Activated CD4-positive, alpha-beta T cell treated with anti-CD3 and anti-CD28 coated beads, Interleukin-2, amount 50 U/mL, for 1 hour (primary cell): ENCODE measurements at places on chromosomes 5 and 9.
A peak's percentile ranks its signal among the peaks of the same experiment; 100 is the strongest.

DNA sequence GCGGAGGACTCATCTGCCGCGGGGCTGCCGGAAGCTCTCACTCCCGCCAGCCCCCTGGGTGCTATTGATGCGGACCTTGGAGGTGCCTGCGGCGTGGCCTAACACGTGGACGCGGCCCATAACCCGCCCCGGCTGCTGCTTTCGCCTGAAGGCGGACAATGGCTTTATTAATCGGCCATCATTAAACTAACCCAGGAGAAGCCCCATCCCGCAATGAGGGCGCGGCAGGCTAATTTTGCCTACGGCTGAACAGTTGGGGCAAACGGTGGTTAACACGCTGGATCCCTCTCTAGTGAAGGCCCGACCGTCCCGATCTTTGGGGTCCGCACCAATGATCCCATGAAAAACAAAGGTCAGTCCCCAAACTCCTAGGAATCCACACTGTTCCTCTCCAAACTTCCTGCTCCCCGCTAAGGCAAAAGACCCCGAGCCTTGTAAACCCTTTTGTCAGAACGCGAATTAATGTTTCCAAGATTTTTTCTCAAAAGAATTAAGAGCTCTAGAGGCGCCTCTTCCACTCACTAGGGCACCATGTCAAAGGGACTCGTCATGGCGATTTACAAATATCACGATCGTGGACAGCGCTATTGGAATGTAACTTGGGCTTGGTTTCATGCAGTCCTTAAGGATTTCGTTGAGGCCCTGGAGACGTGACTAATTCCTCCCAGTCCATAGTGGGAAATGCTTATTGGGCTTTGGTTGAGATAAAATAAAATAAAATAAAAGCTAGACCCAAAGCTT, 193.1 kb downstream of the MEF2C start:
- no peak for DNase-seq

DNA sequence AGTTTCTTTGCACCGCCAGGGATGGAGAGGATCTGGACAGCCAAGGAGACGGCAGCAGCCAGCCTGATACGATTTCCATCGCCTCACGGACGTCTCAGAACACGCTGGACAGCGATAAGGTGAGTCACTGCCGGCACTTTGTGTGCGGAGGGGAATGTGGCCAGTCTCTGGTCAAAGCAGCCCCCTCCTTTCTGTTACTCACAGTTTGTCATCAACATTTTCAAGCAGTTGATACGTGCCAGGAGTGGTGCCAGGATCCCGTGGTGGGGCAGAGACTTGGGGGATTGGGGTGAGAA, 175.1 kb upstream of the OTULINL start:
- no peak for DNase-seq

DNA sequence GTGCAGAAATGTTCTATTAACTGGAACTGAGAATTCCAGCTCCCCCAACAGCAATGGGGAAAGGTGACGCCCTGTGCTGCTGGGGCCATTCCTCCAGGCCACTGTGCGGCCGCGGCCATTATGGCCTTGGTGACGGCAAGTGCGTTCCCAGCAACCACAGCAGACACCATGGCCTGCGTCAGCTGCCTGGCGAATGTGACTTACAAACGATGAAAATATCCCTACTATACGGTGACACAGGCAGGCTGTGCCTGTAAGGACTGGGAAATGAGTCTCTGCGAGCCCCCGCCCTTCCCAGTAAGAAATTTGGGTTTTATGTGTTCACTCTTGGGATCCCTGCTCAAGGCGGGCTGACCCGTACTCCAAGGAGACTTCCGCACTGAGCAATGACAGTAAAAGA, 20.6 kb downstream of the CLPTM1L start:
- no peak for DNase-seq

DNA sequence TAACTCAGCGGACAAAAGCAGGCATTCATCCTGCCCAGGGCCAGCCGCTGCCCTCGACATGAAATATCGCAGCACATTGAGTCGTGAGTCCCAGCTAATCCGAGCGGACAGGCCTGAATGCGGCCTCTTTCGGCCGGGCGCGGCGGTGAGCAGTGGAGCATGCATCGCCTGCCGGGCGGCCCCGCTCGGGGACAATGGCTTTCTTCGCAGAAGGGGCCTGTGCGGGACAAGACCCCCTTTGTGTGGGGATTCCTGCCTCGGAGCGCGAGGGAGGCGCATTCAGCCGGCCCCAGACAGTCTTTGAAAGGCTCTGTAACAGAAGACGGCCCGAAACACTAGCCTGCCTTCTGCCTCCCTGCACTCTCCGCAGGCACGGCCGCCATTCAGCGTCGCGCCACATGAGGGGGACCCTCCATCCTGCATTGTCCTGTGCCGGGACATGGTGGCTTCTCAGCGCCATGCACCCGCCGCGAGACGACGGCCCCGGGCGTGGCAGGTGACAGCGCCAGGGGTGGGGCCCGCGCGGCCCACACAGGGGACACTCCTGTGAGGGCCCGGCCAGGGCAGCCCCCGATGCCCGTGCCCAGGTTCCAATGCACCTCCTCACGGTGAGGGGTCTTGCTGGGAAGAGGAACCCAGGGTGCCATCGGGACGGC, 52.0 kb downstream of the EXD3 start:
- no peak for DNase-seq

GRCh38 chr5:55191165-55191564, 18.2 kb upstream of the CDC20B start:
- no peak for DNase-seq

DNA sequence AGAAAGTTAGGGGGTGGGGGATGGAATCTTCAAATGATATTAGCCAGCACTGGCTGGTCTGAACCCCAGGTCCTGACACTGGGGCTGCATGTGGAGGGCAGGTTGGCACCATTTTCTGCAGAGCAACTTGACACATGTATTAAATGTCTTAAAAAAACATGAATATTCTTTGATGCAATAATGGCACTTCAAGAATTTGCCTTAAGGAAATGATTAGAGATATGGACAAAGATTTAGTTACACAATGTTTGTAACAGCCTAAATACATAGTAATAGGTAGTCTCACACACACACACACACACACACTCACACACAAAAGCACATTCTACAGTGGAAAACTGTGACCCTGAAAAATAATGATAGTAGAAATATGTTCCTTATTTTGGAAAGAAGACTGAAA, 3.6 kb downstream of the SVEP1 start:
- no peak for DNase-seq

- no peak for DNase-seq
Measured at GRCh38 chr9:126676685-126677143, 63.0 kb downstream of the LMX1B start.

DNA sequence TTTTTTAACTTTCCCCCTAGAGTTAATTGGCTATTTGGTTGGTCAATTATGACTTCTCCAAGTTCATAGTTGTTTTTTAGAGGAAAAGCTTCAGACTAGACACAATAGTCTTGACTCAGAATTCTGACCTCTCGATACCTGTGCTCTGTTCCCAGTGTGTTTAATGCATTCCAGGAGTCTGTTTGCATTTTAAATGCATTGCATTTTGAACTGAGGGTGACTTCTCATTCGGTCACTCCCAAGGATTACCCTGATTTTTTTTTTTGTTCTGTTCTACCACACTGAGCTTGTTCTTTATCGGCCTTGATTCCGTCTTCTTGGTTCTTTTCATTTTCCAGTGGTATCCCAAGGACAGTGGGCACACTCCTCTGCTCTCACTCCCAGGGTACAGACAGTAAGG, 16.3 kb downstream of the ARHGEF28 start:
- DNase-seq, result no peak

DNA sequence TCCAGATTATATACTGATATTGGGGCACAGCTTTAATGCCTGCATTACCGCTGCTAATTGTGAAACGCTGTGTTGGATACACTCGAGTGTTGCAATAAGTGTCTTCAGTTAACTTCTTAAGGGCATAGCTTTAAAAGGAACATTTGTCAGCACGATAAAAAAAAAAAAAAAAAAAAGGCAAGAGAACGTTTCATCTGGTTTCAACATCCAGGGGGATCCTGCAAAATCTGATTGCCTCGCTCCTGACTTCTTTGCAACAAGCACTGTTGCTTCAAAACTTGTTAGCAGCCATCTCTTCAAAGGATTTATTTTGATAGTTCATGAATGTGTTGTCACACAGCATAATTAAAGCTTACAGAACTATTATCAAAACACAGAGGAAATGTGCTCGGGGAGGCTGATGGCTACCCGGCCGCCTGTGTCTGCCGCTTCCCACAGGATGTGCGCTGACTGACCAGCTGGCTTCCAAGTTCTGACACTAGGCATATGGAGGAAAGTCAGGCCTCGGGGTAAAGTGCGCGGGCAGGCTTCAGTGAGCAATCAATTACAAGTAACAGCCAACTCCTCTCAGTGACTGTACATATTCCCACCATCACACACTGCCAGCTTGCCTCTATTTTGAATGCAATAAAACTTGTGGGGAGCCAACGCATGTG, 77.7 kb downstream of the EBF1 start:
- no peak for DNase-seq

- DNase-seq, result no peak
Measured at GRCh38 chr5:132103969-132104391, 30.4 kb downstream of the CSF2 start.

- DNase-seq, result no peak
Measured at GRCh38 chr9:107969727-107970126, 480.2 kb upstream of the KLF4 start.

DNA sequence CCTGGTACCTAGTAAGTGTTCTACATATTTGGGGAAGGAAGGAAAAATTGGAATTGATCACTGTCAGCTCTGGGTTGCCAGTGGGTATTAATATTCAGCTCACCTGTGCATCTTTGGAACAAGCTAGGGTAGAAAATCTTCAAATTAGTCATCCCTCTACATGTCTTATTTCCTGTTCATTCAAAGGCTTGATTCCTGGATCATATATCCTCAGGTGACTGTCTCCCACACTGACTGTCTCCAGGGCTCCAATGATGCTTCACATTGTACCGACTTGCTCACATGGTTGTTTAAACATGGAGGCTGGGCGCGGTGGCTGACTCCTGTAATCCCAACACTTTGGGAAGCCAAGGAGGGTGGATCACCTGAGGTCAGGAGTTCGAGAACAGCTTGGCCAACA, 11.6 kb upstream of the SUSD1 start:
- DNase-seq, result no peak

- peak; percentile 24 for DNase-seq
Measured at GRCh38 chr9:136339173-136339957, 12.0 kb downstream of the GPSM1 start.

GRCh38 chr9:12785260-12785770, 10.5 kb downstream of the LURAP1L start:
- DNase-seq, result no peak

- no peak for DNase-seq
Measured at GRCh38 chr9:137575716-137576411, 2.9 kb downstream of the DPH7 start.

GRCh38 chr5:110840347-110840960, 101.6 kb downstream of the SLC25A46 start:
- no peak for DNase-seq

GRCh38 chr9:123537809-123538208, 181.8 kb downstream of the CRB2 start:
- DNase-seq, result no peak

GRCh38 chr5:65262096-65262495, 219.6 kb downstream of the ADAMTS6 start:
- no peak for DNase-seq

DNA sequence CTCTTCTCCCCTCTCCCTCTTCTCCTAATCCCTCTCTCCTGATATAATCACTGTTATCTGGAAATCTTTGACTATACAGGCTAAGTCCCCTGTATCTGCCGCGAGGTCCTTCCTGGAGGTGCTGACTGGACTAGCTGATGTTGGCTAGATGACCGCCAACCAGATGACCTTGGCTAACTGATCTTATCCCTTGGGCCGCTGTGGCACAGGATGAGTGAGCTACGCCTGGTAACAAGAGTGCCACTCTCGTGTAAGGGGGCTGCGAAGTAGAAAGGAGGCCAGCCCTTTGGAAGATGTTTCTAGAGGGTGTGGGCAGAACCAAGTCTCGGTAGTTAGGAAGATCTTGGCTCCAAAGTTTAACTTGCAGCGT, 345 bp upstream of the PRRC1 start:
- no peak for DNase-seq

DNA sequence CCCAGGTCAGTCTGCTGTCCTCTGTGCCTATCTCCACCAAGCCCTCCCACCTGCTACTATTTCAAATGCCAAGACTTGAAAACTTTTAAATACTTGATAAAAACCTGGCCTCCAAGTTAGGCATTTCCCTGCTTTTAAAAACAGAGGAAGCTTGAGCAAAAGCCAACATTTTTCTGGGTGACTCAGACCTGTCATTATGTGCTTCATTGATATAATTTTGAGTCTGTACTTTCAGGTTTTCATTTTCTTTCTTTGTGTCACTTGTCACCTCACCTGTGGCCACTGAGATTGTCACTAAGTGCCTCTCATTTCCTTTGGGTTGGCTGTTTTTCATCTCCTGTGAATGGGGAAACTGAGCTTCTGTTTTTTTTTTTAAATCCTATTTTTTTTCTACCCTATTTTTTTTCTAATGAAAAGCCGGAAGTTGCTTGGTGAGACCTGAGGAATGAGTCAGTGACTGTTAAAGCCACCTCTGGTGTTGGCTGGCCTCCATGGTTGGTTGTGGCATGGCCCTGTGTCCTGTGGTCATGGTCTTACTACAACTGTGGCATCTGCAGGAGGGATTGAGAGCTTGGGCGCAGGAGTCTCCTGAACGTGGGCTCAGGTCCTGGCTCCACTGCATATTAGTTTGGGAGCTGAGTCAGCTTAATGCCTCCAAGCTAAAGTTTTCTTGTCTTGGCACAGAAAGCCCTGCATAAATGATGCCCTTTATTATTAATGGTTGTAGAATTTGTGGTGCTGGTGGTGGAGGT, 56.7 kb downstream of the ARHGAP26 start:
- DNase-seq, result no peak

DNA sequence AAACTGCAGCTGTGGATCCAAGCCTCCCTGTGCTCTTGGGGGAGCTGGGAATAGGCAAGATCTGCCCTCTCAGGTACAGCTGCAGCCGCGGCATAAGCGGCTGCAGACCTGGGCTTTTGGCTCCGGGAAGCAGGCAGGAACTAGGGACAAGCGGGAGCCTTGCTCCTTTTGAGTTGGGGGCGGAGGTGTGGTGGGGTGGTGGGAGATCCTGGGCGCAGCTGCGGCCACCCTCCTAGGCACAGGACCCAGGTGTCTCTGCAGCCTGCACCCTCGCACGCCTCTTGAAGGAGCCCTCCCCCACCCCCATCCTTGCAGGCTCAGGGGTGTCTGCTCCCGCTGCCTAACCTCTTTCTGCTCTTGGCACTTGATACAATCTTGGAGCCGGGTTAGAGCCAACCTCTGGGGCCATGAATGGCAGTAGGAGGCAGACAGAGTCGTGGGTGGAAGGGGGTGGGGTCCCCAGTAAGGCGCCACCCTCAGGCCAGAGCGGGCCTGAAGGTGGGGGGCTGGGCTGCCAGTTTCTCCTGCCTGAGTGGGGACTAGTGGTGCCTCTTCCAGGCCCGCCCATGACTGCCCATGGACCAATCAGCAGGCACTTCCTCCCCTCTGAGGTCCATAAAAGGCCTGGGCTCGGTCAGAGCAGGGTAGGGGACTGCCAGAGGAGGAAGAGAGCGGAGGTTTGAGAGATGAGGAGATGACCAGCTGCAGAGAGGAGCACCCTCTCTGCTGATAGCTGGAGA, 267.6 kb upstream of the TNC start:
- DNase-seq, result no peak

- no peak for DNase-seq
Measured at GRCh38 chr9:133704711-133705181, 33.4 kb downstream of the SARDH start.

GRCh38 chr5:58274191-58274590, 185.7 kb downstream of the PLK2 start:
- no peak for DNase-seq
